Fibroblast of gingiva (primary cell): ENCODE measurements at places on chromosomes 5 and 9.

- DNase-seq: peak; percentile 72
Measured at GRCh38 chr5:55691265-55692105, 20.6 kb downstream of the SLC38A9 start.

GRCh38 chr5:168740811-168741213, 161.6 kb upstream of the PANK3 start:
- DNase-seq: no peak

DNA sequence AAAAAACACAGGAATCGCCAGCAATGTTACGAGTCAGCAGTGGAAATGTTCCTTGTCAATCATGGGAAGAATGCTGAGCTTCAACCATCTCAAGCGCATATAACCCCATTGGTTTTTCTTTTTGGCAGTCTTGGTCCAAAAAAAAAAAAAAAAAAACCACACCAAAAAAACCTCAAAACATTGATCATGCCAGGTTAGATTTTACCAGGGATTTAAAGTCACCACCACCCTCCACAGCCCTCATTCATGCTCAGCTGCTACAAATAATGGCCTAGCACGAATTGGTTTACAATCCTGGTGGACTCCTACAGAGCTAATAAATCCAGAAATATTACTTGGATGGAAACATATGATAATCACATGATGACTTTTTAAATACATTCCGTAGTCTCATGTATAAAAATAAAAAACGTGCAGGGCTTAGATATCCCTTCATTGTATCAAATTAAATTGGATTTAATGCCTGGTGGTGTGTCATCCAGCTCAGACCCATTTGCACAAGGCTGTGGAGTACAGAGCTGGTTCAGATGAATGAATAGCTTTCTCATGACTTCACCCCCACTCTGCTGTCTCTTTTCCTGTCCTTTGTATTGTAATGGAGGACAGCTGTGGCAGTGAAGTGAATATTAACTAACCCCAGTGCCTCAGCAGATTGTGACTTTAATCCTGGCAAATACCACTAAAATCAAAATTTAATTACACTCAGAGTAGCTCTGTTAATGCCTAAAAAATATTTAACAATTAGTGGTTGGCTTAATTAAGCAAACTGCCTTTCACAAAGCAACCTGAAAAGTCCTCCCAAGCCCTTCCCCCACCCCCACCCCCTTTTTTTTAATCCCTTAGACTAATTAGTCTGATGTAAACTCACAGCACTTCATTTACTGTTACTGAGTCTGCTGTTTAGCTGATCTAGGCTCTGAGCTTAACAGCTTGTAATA, 626.5 kb upstream of the ZNF608 start:
- DNase-seq: peak; percentile 61

DNA sequence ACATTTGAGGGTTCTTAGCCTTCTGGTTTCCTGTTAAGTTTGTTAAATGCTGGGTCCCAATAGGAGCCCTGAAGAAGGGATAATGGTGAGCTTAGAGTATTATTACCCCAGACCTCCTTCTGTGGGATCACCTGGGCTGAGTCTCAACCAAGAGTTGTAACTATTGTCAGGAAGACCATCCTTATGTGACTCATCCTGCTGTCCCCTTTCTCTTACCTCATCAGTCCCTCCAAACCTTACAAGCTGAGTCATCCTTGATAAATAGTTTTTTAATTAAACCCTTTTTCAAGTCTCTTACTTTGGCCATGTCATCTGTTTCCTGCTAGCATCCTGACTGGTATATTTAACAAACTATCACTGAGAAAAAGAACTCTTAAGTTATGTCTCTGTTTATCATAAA, 502.8 kb downstream of the LRRC70 start:
- no peak for DNase-seq

DNA sequence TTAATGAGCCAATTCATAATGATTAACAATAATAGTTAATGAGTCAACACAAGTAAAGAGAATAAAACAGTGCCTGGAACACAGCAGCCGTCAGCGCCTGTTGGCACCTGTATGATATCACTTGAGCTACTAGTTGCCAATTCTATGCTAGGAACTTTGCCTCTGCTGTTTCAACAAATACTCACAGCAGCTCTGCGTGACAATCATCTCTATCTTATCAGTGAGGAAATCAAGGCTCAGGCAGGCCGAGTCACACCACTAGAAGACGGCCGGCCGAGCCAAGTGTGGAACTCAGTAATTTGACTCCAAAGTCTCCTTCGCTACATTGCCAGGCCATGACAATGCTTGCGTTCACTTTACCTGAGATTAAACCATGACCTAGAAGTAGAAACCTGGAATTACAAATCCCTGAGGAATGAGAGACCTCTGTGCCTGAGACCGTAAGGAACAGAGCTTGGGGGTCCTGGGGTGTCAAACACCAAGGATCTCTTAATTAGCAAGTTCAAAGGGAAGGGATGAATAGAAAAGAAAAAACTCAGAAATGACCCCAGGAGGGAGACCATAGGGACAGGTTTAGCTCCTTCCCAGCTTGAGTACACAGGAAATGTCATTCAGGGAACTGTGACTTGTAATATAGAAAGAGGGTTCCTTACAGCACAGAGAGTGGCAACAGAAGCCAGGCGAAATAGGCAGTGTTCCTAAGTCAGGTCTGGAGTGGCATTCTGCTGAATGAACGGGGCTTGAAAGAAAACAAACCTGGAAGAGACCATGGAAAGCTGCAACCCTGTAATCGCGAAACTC, 109.1 kb downstream of the SUSD1 start:
- peak; percentile 29 for DNase-seq

DNA sequence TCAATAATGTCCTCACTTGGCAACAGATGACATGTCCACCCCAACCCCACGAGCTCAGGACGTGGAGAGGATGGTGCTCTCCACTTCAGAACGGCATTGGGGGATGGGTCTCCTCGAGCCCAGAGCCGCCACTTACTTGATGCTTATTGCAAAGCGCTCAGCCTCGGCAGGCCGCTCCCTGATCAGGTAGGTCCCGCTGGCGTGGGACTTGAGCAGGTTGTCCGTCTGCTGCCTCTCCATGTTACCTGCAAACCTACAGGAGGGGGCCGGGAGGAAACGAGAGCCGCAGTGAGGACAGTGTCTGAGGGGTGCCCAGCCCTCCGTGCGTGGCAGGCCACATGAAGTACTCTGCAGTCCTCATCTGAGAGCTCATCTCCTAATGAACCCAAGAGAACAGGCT, 36.6 kb upstream of the SARDH start:
- DNase-seq: no peak

GRCh38 chr5:180839227-180839626, 21.8 kb downstream of the ZFP62 start:
- no peak for DNase-seq

- DNase-seq: no peak
Measured at GRCh38 chr9:126157826-126158587, 168.6 kb upstream of the MVB12B start.

- no peak for DNase-seq
Measured at GRCh38 chr5:142152384-142152732, 43.8 kb downstream of the NDFIP1 start.

- peak; percentile 17 for DNase-seq
Measured at GRCh38 chr9:120610975-120611689, 31.2 kb upstream of the CDK5RAP2 start.

DNA sequence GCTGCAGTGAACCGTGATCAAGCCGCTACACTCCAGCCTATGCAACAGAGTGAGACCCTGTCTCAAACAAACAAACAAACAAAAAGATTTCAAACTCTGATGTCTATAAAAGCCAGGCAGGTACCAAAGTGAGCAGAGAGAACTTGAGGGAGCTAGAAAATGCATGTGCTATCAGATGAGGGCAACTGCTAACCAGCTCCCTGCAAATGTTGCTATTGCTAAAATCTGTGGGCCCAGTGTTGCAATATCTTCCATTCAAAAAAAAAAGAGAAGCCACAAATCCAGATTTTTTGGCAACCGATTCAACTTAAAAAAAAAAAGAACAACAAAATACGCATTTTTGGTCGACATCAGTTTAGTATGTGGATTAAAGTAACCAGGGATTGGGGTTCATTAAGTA, 5.5 kb downstream of the UBE2D2 start:
- DNase-seq: peak; percentile 79
